ENCODE measurements at places on chromosomes 12 and 14. TPM values are rescaled to one million over a fixed set of nuclear protein-coding genes. Genes with fewer than 3 reads are reported as not detected.

- no peak for DNase-seq
Measured at GRCh38 chr14:30225176-30225575, 297.5 kb upstream of the PRKD1 start.

GRCh38 chr12:122874081-122874480, 21.8 kb downstream of the VPS37B start:
- no peak for DNase-seq

DNA sequence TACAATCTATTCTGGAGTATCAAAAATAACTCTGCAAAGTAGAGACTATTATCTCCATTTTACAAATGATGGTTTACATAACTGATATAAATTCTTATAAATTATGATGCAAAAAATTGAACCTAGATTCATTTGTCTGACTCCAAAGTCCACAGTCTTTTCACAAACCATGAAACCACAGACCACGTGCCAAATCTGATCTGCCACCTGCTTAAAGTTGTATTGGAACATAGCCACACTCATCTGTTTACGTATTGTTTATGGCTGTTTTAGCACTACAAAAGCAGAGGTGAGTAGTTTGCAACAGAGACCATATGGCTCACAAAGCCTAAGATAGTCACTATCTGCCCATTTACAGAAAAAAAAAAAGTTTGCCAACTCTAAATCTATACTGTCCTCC, 105.3 kb downstream of the KCNH5 start:
- DNase-seq: no peak

- DNase-seq: no peak
Measured at GRCh38 chr14:77709412-77709811, 1.5 kb downstream of the SLIRP start.

The ACSS3 gene
- 0.04 TPM for total RNA-seq

- DNase-seq: no peak
Measured at GRCh38 chr14:69860221-69860620, 19.0 kb upstream of the SMOC1 start.

Measured in foreskin keratinocyte (primary cell).